NCI-H774 (cell line): ENCODE measurements at places on chromosomes 5 and 9.

DNA sequence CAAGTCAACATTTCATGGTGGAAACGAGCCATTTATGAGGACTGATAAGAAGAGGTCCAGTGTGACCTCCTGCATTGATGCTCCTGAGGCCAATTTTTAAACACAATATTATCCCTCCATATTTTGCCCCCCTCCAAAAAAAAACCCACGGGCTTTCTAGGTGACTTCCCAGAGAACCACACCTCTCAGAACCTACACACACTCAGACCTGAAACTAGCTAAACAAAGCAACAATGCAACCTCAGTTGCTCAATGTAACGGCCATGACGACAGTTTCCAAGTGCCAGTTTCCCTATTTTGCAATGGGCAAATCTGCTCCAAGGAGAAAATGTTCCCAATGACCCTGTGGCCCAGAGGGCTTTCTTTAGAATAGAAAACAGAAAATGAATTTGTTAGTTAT, 3.5 kb downstream of the NRG2 start:
- no peak for DNase-seq

- no peak for DNase-seq
These were observed 7.6 kb downstream of the ITK start for GRCh38 chr5:157188270-157188669.

- DNase-seq, result no peak
These were observed 5.3 kb downstream of the MROH2B start for GRCh38 chr5:41065691-41066335.

- peak; percentile 23 for DNase-seq
These were observed 122.9 kb downstream of the CAVIN4 start for GRCh38 chr9:100700689-100701318.

GRCh38 chr9:81787747-81788632, 98.6 kb upstream of the TLE1 start:
- DNase-seq, result no peak

GRCh38 chr5:128579093-128579492, 41.0 kb upstream of the FBN2 start:
- no peak for DNase-seq

GRCh38 chr9:37998881-37999587, 70.0 kb downstream of the SHB start:
- no peak for DNase-seq

GRCh38 chr5:16437977-16438376, 27.6 kb downstream of the ZNF622 start:
- no peak for DNase-seq

- DNase-seq, result no peak
These were observed 103.2 kb upstream of the VCAN start for GRCh38 chr5:83368319-83368718.

GRCh38 chr9:81855538-81855937, 72.7 kb upstream of the SPATA31D4 start:
- DNase-seq, result no peak

- peak; percentile 22 for DNase-seq
These were observed 3.6 kb downstream of the SIGMAR1 start for GRCh38 chr9:34633851-34634550.

DNA sequence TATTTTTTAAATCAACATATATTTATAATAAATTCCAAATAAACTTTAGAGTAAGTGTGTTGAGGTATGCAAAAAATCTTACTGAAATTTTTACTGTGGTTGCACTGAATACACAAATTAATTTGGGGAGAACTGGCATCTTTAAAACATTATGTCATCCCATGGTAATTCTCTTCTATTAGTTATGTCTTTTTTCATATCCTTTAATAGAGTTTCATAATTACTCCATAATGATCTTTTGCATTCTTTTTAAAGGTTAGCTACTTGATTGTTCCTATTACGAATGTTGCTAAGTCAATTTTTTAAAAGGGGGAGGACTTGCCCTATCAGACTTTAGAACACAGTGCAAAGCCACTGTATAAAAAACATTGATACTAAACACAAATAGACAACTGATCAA, 26.8 kb downstream of the SSBP2 start:
- DNase-seq, result no peak

DNA sequence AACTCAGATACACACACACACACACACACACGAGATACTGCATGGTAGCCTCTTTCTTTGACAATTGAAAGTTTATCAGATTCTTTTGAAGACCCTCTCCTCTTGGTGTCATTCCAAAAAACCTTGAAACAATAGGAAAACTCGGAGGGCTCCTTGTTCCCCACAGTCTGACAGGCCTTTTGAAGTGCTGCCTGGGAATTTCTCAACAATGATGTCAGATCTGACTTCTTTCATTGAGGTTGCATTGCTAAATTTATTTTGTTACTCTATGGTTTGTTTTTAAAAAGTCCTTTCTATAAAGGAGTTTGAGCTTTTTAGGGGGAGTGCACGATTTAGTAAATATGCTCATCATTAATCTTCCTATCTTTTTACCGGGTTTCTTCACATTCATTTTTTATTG, 583.9 kb downstream of the SEMA5A start:
- DNase-seq, result no peak

DNA sequence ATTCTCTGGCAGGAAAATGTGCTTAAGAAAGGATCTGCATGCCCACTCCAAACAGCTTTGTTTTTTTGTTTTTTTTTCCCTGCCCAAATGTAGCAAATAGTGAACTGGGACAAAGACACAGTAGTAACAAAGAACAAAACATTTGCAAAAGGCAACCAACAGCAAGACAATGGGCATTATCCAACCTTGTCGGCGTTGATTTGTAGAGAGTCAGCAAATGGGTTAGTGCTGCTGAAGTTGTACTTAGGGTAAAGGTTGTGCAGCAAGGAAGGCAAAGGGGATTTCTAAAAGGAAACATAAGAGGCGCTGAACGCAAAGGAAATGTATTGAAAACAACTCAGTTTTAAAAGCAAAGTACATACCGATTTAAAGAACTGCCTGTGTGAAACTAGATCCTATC, 136.2 kb downstream of the MPDZ start:
- no peak for DNase-seq

GRCh38 chr9:3760031-3760430, 234.2 kb upstream of the RFX3 start:
- DNase-seq, result peak; percentile 31

DNA sequence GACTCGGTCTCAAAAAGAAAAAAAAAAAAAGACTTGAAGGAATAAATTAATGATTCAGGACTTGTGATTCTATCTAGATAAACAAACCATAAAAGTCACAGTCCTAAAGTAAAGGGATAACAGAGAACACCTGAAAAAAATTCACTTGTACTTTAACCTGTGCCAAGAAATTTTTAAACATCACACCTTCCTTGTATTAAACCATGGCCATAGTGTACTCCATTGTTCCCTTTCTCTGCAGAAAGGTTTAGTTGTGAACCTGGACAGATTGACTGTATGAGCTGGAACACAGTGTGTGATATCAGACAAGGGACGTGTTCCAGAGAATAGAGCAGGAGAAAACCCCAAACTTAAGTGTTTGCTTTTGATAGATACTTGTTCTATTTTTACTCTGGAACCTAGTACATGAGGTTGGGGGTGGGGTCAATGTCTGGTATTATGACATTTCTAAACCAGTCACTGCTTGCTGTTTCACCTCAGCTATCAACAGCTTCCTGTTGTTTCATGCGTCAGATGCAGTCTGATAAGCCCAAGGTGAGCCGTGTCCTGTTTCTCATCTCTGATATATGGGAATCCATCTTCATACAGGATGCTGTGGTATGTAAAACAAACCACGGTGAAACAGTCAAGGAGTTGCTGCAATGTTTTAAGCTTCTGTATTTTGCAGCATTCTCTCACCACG, 62.5 kb upstream of the ITGA1 start:
- peak; percentile 91 for DNase-seq

GRCh38 chr9:69397384-69398214, 72.6 kb downstream of the ENTREP1 start:
- no peak for DNase-seq

GRCh38 chr9:2055203-2055658, 40.1 kb downstream of the SMARCA2 start:
- DNase-seq, result no peak

GRCh38 chr9:89409466-89409865, 88.4 kb downstream of the SEMA4D start:
- DNase-seq, result no peak

GRCh38 chr5:15014809-15015208, 143.2 kb upstream of the ANKH start:
- DNase-seq, result no peak

GRCh38 chr5:111236995-111237394, 12.8 kb downstream of the CAMK4 start:
- DNase-seq, result no peak

GRCh38 chr5:103793595-103794182, 231.1 kb upstream of the NUDT12 start:
- DNase-seq, result no peak

GRCh38 chr5:38823503-38823902, 22.3 kb upstream of the OSMR start:
- no peak for DNase-seq

DNA sequence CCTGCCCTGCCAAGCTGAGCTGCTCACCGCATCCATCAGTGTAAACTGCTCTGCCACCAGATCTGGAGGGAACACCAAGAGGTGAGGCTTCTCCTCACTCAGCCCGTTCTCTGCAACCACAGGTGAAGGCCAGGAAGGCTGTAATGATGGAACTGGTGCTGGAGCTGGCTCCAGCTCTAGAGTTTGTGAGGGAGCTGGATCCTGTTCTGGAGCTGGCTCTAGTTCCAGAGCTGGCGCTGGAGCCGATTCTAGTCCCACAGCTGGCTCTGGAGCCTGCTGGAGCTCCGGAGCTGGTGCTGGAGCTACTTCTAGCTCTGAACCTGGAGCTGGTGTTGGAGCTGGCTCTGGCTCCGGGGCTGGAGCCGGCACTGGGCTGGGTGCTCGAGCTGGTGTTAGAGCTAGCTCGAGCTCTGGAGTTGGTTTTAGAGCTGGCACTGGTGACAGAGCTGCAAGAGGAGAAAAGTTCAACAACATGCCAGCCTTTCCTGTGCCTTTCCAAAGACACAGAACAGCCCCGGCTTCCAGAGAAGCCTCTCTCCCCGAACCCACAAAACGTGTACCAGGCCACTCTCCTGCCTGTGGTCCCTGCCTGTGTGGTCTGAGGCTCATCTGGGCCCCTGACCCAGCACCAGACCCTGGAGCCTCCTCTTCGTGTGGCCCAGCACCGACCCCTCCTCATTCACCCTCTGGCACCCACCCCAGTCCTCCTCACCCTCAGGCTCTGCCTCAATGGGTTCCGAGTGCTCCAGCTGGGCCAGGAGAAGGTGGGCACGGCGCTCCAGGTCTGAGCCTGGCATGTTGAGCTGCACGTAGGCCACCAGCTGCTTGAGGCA, 12.9 kb downstream of the RALGDS start:
- no peak for DNase-seq

DNA sequence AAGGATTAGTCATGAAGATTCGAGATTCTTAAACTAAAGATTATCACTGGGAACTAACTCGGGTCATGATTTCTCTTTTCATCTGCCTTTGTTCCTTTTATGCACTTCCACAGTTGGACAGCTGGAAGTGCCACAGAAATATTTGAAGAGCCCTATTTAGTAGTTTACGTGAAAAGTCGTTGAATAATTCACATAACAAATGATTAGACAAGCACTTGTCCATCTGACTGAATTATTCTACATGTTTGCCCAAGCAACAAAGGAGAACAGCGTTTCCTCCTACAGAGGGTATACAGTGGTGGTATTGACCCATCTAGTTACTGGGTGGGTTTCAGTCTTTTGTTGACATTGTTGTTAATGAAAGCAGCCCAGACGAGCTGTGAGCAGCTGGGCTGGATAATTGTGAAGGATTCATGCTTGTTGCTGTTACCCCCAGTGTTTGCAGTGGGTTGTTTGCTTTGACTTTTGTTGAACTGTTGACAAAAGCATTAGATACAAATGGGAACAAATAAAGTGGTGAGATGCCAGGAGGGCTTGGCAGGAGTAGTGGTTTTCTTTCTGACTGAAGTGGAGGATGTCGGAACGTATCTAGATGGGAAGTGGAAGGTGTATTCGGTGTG, 96.2 kb downstream of the TLE4 start:
- DNase-seq, result peak; percentile 94

GRCh38 chr5:133360693-133361472, 251.5 kb downstream of the FSTL4 start:
- DNase-seq, result no peak

- no peak for DNase-seq
These were observed 53.9 kb downstream of the AHRR start for GRCh38 chr5:375336-375920.

- no peak for DNase-seq
These were observed 27.3 kb downstream of the ELL2 start for GRCh38 chr5:95934207-95934804.

DNA sequence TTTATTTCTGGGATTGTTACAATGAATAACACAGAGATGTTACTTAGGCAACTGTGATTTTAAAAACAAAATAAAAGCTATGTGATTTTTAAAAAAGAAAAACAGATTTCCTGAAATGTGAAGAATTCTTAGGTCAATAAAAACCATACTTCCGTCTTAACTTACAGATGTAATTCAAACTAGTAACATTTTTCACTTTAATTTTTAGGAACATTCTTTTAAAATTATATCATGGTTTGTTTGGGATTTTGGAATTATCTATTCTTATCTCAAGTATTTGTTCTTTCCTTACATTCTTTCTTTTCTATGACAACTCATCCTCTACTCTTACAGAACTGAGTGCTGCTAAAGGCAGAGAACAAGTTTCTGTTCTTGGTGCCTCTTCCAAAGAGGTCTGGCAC, 159.5 kb downstream of the RAPGEF6 start:
- DNase-seq, result no peak

DNA sequence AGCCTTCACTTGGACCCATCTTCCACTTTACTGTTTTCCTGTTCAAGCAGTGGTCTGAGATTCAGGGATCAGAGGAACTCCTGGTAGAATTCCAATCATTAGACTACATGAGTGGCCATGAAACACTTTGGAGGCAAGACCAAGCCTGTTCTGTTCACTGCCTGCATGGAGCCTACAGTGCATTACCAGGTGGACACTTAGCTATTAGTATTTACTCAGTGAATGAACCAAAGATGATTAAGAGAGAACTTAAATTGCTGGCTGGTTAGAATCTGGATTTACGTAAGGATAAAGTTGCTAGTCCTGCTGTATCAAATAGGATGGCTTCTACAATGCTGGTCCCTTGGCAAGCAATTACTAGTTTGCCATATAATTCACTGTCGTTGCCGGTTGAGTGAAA, 245.5 kb downstream of the ARRDC3 start:
- DNase-seq, result no peak

- DNase-seq, result no peak
These were observed 581 bp upstream of the SARDH start for GRCh38 chr9:133738640-133739225.

- no peak for DNase-seq
These were observed 83.7 kb downstream of the TRPM6 start for GRCh38 chr9:74804018-74804385.

- DNase-seq, result no peak
These were observed 46.3 kb downstream of the PAM start for GRCh38 chr5:102801371-102801770.

GRCh38 chr5:41832430-41832829, 37.8 kb downstream of the OXCT1 start:
- no peak for DNase-seq

GRCh38 chr9:75889977-75890471, 449 bp upstream of the PCSK5 start:
- DNase-seq, result no peak

GRCh38 chr5:34616651-34617050, 39.5 kb upstream of the RAI14 start:
- peak; percentile 60 for DNase-seq

- DNase-seq, result no peak
These were observed 26.8 kb downstream of the ZNF346 start for GRCh38 chr5:177049285-177049684.
